ENCODE measurements at places on chromosomes 4 and X.

DNA sequence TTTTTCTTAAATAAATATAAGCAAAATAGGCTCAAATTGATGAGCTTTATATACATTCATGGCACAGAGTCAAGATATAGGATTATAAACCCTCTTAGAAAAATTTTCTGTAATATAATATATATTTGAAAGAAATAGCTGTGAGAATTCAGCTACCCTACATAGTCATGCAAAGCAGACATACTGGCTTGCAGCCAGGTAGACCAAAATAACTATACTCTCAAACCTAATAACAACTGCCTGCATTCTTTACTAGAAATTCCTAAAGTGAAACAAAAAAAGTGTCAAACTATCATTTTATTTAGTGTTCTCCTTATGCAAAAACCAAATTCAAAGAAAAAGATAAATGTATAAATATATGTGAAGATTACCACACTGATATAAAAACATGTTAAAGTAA, 1390.2 kb downstream of the C4orf33 start:
- no peak for DNase-seq

- DNase-seq = no peak
These were observed 128.9 kb downstream of the REELD1 start for GRCh38 chr4:146343199-146343598.

GRCh38 chr4:151489462-151490203, 80.7 kb downstream of the FHIP1A start:
- no peak for DNase-seq

DNA sequence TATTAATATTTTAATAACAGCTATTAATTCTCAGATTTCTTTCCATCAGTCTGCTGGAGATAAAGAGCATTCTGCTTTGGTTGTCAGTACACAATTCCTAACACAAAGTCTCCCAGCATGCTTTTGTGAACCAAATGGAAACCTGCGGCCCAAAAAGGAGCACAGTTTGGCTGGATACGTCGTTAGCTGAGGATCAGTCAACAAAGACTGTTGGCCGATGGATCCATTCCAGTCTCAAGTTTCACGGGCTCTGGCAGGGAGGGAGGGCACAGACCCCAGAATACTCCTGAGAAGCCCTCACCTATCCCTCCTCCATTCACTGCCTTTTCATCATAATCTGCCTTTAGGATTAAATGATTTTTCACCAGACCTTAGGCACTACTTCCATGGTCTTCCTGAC, 26.3 kb upstream of the PRSS48 start:
- no peak for DNase-seq
